Urinary bladder (tissue), 4 donors: ENCODE measurements at places on chromosomes 3 and 15. TPM values are rescaled to one million over a fixed set of nuclear protein-coding genes. Genes with fewer than 3 reads are reported as not detected.

DNA sequence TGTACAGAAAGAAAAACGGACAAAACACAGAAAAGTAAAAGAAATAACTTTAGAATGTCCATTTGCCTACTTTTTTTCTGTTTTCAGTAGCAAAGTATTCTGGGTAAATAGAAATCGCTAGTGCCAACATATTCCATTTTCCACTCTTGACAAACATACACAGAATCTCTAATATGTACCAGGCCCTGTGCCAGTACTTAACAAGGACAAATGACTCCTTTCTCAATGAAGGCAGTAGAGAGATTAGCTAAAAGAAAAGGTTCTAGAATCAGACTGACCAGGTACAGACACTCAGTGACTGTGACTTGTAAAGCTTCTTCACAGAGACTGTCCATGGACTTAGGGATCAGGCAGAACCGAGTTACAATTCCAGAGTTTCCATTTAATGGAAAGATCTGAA lies 165.8 kb upstream of the STAC start:
- no peak for DNase-seq

DNA sequence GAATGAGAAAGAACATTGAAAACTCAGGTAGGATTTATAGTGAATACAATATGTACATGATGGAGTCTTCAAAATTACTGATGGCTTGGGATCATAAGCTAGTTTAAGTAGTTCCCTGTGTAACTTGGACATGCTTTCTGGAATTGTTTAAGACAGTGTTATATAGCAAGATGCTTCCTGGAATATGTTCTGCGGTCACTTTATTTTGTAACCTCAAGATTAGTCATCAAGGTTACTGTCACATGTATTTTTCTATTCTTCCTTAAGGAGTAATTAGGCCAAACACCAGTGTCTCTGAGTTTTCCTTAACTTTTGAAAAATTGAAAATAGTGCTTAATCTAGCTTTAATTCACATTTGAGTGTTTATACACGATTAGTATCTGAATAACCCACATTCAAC lies 760.3 kb upstream of the ARRDC4 start:
- DNase-seq, result no peak

DNA sequence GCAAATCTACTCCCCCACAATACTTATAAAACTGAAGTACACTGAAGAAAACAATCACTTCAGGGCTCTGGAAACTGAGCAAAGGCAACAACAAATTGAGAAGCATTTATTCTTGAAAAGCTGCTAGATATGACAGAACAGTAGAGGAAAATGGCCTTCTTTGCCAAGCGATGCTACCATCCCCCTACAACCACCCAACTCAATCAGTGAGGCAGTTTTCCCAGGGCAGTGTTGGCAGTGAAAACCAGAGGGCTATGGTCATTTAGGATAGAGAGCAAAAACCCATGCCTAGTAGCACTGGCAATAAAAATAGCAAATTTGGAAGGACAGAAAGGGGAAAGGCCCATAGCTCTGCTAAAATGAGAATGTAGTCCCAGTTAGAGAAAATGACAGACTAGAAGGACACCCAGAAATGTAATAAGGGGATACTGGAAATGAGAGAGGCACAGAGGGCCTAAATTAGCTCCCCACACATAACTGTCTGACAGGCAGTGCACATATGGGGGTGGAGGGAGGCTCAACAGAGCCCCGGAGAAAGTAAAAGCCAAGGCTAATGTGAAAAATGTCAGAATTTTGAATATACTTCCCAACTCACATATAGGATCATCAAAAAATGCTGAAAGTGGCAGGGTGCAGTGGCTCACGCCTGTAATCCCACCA lies 143.5 kb downstream of the GSK3B start:
- DNase-seq, result no peak

The ACKR2 gene
- 6.8 TPM for total RNA-seq

The C2CD4A gene
- 0.11 TPM for total RNA-seq

DNA sequence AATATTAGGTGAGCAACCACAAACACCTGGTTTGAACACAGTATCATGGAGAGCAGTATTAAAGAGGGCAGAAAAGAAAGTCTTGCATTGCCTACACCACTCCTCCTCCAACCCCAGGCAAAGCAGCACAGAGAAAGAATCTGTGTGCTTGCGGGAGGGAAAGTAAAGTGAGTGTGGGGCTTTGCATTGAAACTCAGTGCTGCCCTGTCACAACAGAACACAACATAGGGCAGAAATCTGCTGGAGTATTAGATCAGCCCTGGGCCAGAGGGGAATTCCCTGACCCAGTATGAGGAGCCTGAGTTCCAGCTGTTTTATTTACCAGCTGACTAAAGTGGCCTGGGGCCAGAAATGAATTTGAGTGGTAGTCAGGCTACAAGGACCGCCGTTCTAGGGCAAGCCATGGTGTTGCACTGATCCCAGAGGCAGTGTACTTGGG lies 75.5 kb downstream of the SPATA16 start:
- DNase-seq, result no peak

DNA sequence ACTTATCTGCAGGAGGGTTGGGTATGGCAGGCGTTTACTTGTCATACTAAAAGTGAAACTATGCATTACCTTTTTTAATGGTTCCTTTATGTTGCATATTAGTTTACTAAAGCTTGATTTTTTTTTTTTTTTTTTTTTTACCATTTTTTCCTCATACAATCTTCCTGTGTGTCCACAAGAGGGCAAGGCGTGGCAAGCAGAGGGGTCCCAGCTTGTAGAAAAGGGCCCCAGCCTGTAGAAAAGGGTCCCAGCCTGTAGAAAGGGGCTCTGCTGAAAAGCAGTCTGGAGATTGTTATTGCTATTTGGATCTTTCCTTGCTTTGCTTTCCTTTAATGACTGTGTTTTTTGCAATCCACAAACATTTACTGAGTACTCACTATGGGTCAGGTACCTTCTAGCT lies 21.9 kb downstream of the MKRN2 start:
- DNase-seq, result no peak

The TRH gene
- total RNA-seq, result 0.16 TPM

The TIGIT gene
- total RNA-seq, result 0.21 TPM

DNA sequence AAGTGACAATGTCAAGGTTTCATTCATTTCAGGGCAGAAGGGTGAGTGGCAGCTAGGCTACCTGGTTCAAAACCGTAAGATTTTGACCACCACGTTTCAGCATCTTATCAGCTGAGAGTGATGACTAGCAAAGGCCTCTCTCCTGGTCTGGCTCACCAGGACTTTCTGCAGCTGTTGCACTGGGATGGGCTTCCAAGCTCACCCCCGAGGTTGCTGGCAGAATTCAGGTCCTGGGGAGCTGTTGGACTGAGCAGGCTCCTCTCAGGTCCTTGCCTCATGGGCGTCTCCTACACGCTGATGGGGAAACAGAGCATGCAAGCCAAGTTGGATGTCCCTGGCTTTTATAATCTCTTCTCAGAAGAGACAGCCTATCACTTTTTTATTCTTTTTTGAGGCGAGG lies 88.8 kb upstream of the RNU6-1 start:
- no peak for DNase-seq

GRCh38 chr3:15646851-15647511 lies 45.4 kb downstream of the BTD start:
- no peak for DNase-seq

DNA sequence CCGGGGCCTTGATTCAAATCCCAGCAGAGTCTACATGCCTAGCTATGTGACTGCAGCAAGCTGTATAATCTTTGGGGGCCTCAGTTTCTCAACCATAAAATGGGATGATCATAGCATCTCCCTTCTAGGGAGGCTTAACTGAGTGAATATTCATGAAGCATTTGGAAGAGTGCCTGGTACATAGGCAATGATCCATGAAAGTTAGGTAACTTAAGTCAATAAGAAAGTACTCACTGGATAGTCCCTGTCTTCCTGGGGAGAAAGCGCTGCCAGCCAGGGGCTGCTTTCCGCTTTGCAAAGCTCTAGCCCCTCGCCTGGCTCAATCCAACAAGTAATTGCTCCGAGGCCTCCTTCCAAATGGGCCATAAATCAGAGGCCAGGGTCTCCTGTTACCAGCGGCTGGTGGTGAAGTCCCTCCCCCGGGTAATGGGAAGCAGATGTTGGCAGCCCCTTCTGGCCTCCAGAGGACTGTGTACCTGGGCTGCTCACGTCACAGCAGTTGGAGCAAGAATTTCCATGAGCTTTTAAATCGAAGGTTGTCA lies 521.9 kb upstream of the PROK2 start:
- DNase-seq, result peak; percentile 65

DNA sequence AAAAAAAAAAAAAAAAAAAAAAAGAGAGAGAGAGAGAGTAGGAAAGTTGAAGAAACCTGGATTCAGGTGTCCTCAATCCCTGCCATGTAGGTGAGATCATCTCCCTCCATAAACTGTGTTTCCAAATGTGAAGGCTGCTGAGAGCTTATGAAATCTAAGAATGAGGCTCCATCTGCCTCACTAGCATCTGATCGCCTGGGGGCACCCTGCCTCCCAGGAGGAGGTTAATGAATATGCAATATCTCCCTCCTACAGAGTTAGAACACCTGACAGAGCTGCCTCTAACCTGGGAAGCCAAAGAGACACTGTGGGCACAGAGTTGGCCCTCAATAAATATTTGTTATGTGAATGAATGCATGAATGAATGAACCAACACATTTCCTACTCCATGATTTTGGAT lies 23.8 kb upstream of the ZNF148 start:
- no peak for DNase-seq

The EFCC1 gene
- total RNA-seq, result 5.7 TPM

DNA sequence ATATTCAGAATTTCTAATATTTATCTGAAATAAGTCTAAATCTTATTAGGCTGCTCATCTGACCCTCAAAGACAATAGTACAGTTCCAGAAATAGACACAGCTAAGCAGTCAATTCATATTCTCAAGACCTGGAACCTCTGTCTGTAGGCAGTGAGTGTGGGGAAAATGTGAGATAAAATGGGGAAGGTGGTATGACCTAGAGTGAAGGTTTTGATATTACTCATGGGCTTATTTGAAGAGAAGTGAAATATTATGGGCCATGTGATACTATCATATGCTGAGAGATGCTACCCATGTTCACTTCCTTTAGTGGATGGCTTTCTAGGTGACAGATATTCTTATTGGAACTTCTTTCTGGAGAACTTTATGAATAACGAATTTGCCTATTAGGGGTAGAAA lies 33.5 kb downstream of the TGFBR2 start:
- DNase-seq, result no peak

GRCh38 chr3:56124546-56124945 lies 343.7 kb downstream of the ERC2 start:
- no peak for DNase-seq

- DNase-seq, result no peak
Measured at GRCh38 chr3:181383760-181384159, 328.0 kb upstream of the SOX2 start.

The SCAANT1 gene
- not detected for total RNA-seq

The ADAMTS17 gene
- 10.7 TPM for total RNA-seq

DNA sequence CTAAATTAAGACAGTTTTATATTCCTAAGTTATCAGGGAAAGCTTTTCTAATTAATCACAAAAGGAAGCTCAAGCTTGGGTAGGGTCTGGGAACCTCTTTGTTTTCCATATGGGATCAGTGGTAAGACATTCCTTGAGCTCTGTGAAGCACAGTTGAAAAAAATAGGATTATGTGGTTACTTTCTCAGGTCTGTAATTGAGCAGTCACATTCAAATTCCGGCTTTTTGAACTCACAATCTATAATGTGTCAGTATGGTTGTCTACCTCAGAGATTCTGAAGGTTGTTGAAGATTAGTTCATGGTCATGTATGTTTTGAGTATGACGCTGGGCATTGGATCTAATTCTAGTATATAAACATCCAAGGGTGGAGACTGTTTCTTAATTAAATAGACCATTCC lies 364.5 kb downstream of the LPP start:
- no peak for DNase-seq

- DNase-seq, result no peak
Measured at GRCh38 chr15:76566276-76566675, 229.7 kb downstream of the ISL2 start.

The CIDEC gene
- not detected for total RNA-seq

The ZNF770 gene
- 68.4 TPM for total RNA-seq

The DNASE1L3 gene
- total RNA-seq, result 3.5 TPM
